Urinary bladder (tissue), 4 donors: ENCODE measurements at places on chromosomes 4 and X. TPM values are rescaled to one million over a fixed set of nuclear protein-coding genes. Genes with fewer than 3 reads are reported as not detected.

- no peak for DNase-seq
Observed at GRCh38 chrX:141791856-141792255, 46.3 kb upstream of the MAGEC3 start.

GRCh38 chr4:4485806-4486205 is 56.0 kb downstream of the STX18 start:
- DNase-seq = no peak

DNA sequence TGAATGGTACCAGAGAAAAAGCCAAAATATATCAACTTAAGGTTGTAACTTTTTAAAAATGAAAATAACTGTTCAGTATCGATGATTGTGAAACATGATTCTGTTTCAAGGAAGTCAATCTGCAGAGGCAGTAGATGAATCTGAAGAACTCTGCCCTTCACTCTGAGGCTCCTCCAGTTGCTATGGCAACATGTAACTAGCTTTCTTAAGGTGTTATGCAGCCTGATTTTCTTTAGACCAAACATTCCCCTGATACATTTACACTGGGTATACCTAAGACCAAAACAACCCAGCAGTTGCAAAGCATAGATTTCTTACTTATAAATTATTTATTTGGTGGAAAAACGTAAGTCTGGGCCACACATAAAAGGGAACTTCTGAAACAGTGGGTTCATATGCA is 133.6 kb upstream of the RASGEF1B start:
- DNase-seq = no peak

DNA sequence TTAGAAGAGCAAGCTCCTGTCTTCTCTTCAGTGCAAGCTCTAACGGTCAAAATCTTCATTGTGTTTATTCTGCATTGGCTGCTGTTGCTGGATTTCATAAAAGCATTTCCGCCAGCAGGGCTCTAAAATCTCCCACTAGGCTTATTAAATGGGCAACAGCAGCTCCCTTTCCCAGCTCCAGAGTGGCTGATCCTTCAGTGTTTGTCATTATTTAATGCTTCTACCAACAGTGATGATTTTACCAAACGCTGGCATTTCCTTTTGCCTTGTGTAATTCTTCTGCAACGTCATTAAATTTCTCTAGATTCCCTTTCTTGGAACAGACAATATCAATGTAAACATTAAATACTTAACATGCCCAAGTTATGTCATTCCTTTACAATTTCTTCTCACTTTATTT is 20.1 kb downstream of the SLC7A11 start:
- DNase-seq = no peak

- no peak for DNase-seq
Observed at GRCh38 chr4:163167333-163167626, 590 bp upstream of the NAF1 start.

GRCh38 chr4:19924761-19925160 is 326.9 kb upstream of the SLIT2 start:
- DNase-seq = no peak

- no peak for DNase-seq
Observed at GRCh38 chr4:19803406-19803805, 448.3 kb upstream of the SLIT2 start.

DNA sequence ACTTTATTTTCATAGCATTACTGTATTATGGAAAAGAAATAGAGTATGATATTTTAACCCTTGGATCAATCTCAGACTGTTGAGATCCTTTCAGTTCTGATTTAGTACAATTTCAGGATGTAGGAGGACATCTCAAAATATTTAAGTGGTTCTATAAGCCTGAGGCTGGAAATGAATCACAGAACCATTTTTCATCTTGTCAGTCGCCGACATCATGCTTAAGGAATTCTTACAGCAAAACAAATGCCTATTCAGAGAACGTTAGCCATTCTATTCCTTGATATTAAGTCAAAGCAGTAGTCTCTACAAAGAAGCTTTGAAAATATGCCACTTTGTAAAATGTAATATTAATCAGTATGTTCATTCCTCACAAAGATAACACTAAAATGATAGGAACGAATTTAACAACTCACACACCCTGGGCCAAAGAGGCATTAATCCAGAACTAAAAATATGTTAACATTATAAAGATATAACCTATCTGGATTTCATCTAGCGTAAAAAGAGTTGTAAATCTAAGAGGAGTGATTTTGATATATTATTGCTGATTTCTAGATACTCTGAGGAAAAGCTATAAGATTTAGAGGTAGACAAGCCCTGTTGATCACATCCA is 152.0 kb downstream of the GASK1B start:
- DNase-seq = no peak

DNA sequence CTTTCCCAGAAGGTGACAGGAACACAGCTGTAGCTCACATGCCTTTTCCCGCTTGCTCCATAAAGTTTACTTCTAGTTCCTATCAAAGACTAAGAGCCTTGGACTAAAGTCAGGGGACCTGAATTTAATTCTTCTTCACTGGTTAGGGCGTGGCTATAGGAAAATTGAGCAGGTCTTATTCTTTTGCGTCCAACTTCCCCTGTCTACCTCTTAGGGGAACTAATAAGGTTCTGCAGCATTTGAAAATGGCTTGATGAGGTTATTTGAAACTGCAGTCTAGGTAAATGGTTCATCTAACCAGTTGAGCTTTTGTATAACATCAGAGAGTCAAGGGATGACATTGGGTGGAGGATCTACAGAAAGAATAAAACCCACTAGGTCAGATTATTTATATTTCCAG is 2.6 kb downstream of the ARHGAP10 start:
- no peak for DNase-seq

NSUN7 gene
- polyA plus RNA-seq = 1.2 TPM

MAMLD1 gene
- 2.9 TPM for polyA plus RNA-seq

DNA sequence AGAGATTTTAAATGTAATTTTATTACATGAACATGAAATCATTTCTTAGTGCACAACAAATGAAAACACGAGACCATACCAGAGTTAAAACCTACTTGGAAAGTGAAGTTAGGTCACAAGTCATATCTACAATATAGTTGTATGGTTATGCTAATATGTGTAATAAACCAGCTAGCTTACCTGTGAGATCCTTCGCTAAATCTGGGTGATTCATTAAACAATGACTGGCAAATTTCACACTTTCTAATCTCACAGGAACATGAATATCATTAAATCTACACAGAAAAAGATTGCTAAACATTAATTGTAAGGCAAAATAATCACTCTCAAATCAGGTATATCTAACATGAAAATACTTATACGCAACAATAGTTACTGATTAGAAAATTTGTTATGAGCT is 67.6 kb downstream of the PDS5A start:
- DNase-seq = no peak

GRCh38 chrX:9609499-9609898 is 144.6 kb downstream of the TBL1X start:
- DNase-seq = no peak

GRCh38 chr4:48585401-48585800 is 95.3 kb downstream of the ZAR1 start:
- no peak for DNase-seq

GRCh38 chr4:105277702-105278101 is 131.0 kb downstream of the TET2 start:
- DNase-seq = no peak

USP38 gene
- 9.5 TPM for polyA plus RNA-seq

NKRF gene
- polyA plus RNA-seq = 5.0 TPM

GRCh38 chr4:53905276-53905940 is 159.0 kb downstream of the CHIC2 start:
- no peak for DNase-seq

DNA sequence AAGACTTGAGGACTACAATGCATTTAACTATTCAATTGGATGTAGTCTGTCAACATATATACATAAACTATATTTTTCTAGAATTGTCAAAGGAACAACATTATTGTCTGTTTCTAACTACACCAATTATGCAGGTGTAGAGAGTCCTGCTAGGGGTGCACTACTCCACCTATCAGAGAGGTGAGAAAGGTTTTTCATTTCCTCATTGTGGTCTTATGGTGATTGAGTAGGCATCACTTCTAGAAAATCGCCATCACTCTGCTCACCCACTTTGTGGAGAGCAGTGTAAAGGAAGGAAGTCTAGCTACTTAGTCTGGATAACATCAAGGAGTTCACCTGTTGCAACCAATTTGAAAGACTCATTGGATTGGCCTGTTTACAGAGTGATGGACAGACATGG is 4.4 kb upstream of the ADH1C start:
- DNase-seq = no peak

KCNE5 gene
- 0.22 TPM for polyA plus RNA-seq

PDHA2 gene
- not detected for polyA plus RNA-seq

DNA sequence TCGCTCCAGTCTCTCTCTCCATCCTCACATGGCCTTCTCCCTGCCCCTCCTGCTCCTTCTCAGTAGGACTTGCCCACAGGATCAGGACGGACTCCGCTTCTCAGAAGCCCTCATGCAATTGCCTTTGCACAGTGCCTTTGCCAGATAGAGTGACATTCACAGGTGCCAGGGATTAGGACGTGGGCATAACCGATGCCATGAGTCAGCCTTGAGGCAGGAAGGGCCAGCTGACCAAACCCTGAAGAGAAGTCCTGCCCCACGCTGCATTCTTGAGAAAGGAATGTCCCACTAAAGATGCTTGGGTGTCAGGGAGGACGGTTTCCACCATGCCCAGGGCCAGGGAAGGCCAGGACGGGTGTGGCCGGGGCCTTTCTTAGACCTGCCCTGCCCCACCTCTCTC is 6.6 kb upstream of the GRPEL1 start:
- DNase-seq = no peak

FOXP3 gene
- polyA plus RNA-seq = 0.20 TPM

DRP2 gene
- polyA plus RNA-seq = 0.75 TPM

DNA sequence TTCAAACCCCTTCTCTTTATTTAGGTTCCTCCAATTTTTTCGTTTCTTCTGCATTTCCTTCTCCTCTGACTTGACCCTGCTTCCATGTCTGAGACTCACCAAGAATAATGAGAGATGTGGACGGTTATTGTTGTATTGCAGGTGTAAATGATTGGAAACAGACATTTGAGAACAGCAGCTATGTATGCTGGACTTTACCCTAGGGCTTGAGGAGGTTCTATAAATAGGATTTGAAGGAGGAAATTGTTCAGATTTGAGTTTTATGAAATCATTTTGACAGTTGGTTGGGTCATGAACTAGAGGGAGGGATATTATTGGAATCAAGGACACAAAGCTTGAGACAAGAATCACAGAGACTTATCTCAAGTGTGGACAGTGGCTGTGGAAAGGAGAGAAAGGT is 614.6 kb upstream of the CPEB2 start:
- no peak for DNase-seq

CT45A5 gene
- not detected for polyA plus RNA-seq

CYSLTR1 gene
- 1.7 TPM for polyA plus RNA-seq

- DNase-seq = no peak
Observed at GRCh38 chrX:38178396-38178795, 42.3 kb downstream of the SRPX start.

JADE3 gene
- 5.8 TPM for polyA plus RNA-seq

UGT2B11 gene
- polyA plus RNA-seq = not detected

DNA sequence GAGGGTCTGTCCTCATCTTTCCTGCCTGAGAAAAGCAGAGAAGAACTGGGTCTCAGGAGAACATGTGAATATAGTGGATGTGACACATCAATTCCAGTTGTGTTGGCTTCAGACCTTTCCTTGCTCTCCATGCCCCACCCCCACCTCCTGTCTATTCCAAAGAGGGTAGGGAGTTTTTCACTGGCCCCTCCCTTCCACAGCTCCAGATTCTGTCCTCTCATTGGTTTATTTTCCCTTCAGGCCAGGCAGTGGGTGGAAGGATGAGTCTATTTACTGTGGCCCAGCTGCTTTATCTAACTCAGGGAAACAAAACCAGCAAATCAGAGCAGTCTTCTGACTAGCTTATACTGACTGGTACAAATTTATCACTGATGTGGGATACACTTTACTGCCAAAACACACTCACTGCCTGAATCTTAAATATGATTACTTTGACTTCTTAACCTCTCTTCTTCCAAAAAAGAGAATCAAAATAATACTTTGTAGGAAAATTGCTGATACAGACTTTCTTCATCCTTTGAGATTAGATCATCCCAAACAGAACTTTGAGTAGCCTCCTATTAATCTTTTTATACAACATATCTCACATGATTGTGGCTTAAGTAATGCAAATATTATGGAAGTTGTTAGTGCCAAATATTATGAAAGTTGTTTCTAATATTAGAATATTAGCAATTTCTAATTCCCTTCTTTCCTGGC is 221.2 kb downstream of the MID1 start:
- no peak for DNase-seq

DNA sequence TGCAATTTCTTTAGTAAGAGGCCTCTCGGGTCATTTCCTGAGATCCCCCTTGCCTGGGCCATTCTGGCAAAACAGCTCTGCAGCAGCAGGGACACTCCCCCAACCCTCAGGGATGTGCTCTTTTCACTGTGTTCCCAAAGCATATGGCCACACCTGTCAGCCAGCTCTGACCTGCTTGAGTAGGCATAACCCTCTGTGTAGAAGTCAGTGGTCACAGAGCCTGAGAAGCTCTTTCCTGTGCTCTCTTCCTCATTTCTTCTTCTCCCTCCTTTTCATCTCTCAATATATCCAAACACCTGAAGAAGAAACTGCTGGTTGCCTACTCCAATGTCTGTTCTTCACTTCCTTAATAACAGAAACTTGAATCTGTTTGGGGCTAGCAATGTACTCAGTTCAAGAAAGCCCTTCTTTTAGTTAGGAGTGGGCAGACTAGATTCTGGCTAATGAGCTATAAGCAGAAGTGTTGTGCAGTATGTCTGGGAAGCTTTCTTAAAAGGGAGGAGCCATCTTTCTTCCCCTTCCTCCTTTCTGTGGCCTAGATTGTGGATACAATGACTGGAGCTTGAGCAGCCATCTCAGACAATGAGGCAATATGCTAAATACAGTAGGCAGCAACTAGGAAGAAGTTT is 73.3 kb downstream of the PRPS1 start:
- DNase-seq = no peak

GRCh38 chr4:40321574-40322275 is 13.4 kb upstream of the CHRNA9 start:
- no peak for DNase-seq

NUP62CL gene
- polyA plus RNA-seq = 0.58 TPM

DNA sequence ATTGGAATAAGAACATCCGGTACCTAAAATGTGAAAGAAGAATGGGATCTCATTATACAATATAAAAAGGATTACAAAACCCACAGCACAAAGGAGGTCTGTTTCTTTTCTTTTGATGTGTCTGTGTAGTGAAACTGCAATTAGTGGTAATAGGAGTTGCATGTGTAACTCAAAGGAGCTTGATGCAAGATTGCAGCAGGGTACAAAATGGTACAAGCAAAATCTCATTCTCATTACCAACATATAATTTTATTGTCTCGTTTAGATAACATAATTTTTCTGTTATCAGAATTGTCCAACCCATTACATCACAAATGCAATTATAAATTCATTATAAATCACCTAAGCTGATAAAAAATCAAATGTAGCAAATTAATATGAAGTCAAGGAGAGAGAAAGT is 47.1 kb upstream of the CCSER1 start:
- DNase-seq = no peak

GRCh38 chrX:45722471-45722870 is 521.8 kb upstream of the DIPK2B start:
- DNase-seq = no peak

- DNase-seq = no peak
Observed at GRCh38 chr4:117467404-117467803, 382.0 kb upstream of the TRAM1L1 start.

COMMD8 gene
- polyA plus RNA-seq = 16.6 TPM

GLOD5 gene
- polyA plus RNA-seq = not detected

NONO gene
- polyA plus RNA-seq = 179 TPM

GRCh38 chrX:23790155-23790497 is 7.2 kb downstream of the SAT1 start:
- DNase-seq = no peak

KCND1 gene
- polyA plus RNA-seq = 3.3 TPM
